Fibroblast of the aortic adventitia (primary cell): ENCODE measurements at places on chromosomes 2 and 18. TPM values are rescaled to one million over a fixed set of nuclear protein-coding genes. Genes with fewer than 3 reads are reported as not detected.

DNA sequence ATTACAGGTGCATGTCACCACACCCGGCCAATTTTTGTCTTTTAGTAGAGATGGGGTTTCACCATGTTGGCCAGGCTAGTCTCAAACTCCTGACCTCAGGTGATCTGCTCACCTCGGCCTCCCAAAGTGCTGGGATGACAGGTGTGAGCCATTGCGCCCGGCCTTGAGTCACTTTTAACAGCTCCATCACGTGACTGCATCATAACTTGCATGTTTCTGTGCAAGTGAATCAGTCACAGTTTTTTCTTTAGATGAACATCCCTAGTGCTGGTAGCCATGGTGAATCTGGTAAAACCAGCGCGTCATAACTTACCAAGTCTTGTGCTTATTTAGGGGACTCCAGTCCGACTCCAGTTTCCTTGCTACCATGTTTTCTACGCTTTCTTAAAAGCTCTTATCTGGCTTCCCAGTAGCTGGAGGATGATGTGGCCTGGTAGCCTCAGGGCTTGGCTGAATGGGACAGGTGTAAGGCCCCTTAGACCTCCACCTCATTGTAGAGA lies 33.1 kb downstream of the PCARE start:
- no peak for DNase-seq

Gene COL3A1
- total RNA-seq, result 1,653 and 14,045 TPM in 2 replicates

GRCh38 chr2:54497763-54498680 lies 41.9 kb downstream of the SPTBN1 start:
- DNase-seq, result peak; percentile 65

DNA sequence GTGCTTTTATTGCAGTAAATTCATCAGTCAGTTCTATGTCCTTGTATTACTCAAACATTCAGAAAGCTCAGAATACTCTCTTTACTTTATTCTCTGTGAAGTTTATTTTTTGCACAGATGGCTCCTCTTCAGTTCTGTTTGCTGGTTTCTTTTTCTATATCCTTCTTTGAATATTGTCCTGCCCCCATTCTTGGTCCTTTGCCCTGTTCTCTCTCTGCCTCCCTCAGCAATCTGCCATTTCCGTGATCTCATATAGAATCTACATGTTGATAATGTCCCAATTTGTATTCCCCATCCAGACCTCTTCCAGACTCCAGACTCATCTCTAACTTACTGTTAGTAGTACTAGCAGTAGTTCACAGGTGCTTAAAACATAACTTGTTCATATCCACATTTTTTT lies 102.6 kb downstream of the HNMT start:
- no peak for DNase-seq

Gene CUL3
- total RNA-seq, result 75.7 and 192 TPM in 2 replicates

Gene SERPINB4
- not detected in 2 replicates for total RNA-seq

Gene ZSWIM2
- total RNA-seq, result 0.18 TPM in 1 of 2 replicates, not detected in the other

DNA sequence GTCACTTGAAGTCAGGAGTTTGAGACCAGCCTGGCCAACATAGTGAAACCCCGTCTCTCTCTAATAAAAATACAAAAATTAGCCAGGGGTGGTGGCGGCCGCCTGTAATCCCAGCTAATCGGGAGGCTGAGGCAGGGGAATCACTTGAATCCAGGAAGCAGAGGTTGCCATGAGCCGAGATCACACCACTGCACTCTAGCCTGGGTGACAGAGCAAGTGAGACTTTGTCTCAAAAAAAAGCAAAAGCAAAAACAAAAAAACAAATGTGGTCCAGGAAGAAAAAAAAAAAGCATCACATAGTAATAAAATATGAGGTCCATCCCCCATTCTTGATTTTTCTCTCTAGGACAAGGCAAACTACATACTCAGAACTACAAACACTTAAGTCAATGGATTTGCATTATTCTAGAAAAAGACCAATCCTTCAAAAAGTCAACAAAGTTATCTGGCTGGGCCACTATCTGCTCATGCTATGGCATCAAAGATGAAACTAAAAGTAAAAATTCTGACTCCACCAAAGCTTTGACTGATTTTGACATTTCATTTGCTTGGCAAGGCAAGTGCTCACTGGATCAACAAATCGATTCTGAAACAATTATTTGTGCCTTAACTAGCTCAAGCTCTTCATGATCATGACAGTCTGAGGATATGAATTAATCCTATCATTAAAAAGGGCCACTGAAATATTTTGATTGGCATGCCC lies 28.4 kb downstream of the MEX3C start:
- no peak for DNase-seq

Gene GDF7
- total RNA-seq, result under 0.01 TPM in 1 of 2 replicates, not detected in the other

Gene DNAJC27
- total RNA-seq, result 3.8 and 5.6 TPM in 2 replicates

DNA sequence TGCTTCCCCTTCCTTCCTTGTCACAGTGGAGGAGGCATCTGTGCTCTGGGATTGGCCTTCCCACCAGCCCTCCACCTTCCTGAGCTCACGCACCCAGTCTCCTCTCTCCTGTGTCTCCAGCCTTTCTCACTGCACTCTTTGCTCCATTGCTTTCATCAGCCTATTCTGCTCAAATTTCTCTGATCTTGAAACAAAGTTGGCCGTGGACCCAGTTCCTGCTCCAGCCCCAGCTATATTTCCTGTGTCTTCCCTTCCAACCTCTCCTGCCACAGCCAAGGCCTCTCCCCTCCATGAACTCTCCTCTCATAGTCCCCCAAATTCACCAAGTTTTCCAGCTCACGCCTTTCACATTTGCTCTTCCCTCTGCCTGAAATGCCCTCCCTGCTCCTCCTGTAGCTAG lies 226.6 kb upstream of the AGAP1 start:
- DNase-seq, result peak; percentile 25

DNA sequence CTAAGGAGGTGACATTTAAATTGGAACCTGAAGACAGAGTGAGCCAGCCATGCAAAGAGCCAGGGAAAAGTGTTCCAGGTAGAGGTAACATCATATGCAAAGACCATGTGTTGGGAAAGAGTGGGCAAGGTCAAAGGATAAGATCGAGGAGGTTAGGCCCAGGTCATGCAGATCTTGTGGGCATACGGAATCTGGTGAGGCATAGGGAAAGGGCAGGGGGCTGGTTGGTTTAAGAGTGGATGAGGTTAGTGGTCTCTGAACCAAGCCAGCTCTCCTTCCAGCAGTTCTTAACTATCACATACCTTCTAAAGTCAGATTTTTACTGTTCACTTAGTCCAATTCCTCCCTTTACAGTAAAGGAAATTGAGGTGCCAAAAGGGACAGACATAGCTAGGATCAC lies 3.0 kb downstream of the ANKRD53 start:
- no peak for DNase-seq

- no peak for DNase-seq
These were observed 239.5 kb upstream of the REV1 start for GRCh38 chr2:99729104-99730025.

Gene CYP1B1
- 146 and 199 TPM in 2 replicates for total RNA-seq

DNA sequence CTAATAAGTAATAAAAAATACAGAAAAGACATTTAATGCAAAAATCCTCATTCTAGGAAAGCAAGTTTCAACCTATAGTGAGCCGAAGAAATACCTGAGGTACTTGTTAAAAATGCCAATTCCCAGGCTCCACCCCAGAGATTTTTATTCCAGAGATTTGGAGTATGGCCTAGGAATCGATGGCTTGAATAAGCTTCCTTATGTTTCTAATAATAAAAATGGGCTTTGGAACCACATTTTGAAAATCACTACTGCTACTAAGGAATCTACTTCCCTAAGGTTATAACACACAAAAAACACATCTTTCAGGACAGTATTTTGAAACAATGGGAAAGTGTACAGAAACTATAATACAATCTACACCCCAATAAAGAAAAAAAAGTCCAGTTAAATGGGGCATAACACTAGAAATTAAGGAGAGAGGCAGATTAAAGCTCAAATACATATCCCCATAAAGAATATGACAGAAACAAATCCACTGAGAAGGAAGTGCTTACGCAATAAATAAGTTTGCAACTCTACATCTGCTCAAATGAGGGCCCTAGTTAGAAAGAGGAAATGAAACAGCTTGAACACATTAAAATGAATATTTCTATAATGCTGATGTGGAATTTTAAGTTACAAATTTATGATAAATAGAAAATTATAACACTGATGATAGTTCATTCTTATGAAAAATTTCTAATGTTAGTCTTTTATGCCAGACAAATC lies 103.7 kb downstream of the EPB41L3 start:
- DNase-seq, result no peak

Gene AQP4
- not detected in 2 replicates for total RNA-seq

- DNase-seq, result no peak
These were observed 678.4 kb downstream of the DCDC2C start for GRCh38 chr2:4381773-4382172.

Gene CHST9
- not detected in 2 replicates for total RNA-seq

GRCh38 chr2:160156665-160157064 lies 43.4 kb downstream of the ITGB6 start:
- peak; percentile 72 for DNase-seq

Gene KCNF1
- not detected in 2 replicates for total RNA-seq

Gene KLHL29
- total RNA-seq, result 2.9 and 4.7 TPM in 2 replicates

GRCh38 chr2:105468582-105469042 lies 69.8 kb upstream of the FHL2 start:
- no peak for DNase-seq

- DNase-seq, result no peak
These were observed 613.5 kb downstream of the MBD2 start for GRCh38 chr18:53610957-53611356.

DNA sequence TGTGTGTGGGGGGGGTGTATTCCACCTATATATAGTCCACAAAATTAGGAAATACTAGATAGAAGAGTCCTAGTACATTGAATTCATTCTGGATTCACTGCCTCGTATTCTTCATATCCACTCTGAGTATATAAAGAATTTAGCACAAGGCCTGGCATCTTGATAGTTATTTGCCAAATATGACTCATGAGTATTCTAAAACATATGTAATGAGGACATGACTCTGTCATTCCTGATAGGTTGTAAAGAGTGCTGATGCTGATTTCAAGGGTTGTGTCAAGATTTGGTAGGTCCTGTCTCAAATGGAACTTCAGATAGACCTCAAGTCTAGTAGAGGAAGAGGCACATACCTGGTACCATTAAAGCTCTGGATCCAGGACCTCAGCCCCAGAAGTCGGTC lies 173.4 kb upstream of the BOD1L2 start:
- DNase-seq, result peak; percentile 8

Gene TMEM87B
- total RNA-seq, result 24.9 and 40.2 TPM in 2 replicates

GRCh38 chr18:38198526-38198925 lies 632.9 kb upstream of the CELF4 start:
- no peak for DNase-seq

DNA sequence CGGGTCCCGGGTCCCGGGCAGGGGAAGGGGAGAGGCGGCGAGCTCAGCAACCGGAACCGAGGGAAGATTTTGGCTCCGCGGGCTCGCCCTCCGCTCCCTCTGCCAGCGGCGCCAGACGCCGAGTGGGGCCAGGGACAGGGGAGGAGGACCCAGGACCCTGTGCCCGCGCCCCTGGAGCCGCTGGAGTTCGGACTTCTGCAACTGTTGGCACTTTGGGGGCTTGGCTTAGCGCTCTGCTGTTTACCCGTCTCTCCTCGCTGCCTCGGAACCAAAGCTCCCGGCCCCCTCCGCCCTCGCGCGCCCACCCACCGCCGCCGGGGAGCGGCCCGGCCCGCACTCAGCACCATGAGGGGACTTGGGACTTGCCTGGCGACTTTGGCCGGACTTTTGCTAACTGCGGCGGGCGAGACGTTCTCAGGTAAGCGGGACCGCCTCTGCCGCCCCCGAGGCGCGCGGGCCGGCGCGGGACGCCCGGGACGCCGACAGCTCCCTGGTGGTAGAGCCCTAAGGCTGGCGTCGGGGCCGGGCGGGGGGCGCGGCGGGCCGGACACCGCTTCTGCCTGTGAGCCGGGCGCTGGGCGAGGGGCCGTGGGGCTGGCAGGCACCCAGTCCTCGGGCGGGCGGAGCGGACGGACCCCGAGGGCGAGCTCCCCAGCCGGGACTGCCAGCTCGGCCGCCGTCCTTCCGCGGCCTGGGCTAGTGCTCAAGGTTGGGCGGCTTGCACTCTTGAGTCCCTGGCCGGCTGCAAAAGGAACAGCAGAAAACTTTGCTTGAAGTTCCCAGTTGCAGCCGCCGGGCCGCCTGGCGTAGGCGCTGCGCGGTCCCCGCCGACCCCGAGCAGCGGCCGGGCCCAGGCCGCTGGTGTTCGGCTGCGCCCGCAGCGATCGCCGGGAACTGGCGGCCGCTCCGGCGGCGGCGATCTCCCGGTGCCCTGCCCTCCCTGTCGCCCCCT lies 634 bp downstream of the PTPRM start:
- peak; percentile 64 for DNase-seq

Gene MC2R
- total RNA-seq, result not detected in 2 replicates

GRCh38 chr2:41784496-41784895 lies 263.3 kb upstream of the PKDCC start:
- DNase-seq, result no peak

GRCh38 chr2:150640039-150640438 lies 152.6 kb upstream of the RND3 start:
- peak; percentile 77 for DNase-seq

- DNase-seq, result no peak
These were observed 254.0 kb upstream of the DSEL start for GRCh38 chr18:67770520-67770919.
